ENCODE measurements at places on chromosomes 12 and 14.

- no peak for DNase-seq
Measured at GRCh38 chr14:100711493-100711892, 15.2 kb upstream of the DLK1 start.

DNA sequence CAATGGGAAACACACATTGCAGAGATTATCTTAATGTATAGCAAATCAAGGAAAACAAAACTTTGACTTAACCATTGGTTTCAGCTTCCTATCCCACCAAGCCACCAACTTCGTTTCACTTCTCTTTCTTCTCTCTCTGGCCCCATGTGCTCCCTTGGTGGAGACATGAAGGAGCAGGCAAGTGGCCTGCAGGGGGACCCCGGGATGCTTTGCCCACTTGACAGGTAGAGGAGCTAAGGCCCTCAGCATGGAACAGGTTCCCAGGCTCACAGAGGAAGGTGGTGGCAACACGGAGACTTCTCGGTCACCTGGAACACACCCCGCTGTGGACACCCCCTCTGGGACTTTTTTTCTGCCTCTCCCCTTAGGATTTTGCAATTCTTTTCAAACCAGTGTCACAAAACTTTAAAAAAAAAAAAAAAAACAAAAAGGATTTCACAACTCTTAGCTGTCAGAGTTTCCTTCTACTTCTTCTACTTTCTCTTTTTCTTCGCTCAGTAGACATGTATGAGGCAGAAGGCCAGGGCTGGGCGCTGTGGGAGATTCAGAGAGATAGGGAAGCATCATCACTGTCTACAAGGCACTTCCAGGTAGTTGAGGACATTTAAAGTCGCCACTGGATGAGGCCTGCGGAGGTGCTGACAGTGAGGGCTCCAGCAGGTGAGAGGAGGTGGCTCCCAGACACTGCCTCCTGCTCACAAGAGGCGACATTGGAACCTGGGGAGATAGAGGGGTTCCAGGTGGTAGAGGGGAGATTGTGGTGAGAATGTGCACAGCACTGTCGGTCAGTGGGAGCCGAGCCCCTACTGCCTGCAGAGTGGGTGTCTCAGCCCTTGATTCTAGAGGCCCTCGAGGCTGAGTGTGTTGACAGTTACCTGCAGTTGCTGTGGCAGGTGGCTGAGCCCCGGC lies 119.6 kb downstream of the GCH1 start:
- peak; percentile 35 for DNase-seq

DNA sequence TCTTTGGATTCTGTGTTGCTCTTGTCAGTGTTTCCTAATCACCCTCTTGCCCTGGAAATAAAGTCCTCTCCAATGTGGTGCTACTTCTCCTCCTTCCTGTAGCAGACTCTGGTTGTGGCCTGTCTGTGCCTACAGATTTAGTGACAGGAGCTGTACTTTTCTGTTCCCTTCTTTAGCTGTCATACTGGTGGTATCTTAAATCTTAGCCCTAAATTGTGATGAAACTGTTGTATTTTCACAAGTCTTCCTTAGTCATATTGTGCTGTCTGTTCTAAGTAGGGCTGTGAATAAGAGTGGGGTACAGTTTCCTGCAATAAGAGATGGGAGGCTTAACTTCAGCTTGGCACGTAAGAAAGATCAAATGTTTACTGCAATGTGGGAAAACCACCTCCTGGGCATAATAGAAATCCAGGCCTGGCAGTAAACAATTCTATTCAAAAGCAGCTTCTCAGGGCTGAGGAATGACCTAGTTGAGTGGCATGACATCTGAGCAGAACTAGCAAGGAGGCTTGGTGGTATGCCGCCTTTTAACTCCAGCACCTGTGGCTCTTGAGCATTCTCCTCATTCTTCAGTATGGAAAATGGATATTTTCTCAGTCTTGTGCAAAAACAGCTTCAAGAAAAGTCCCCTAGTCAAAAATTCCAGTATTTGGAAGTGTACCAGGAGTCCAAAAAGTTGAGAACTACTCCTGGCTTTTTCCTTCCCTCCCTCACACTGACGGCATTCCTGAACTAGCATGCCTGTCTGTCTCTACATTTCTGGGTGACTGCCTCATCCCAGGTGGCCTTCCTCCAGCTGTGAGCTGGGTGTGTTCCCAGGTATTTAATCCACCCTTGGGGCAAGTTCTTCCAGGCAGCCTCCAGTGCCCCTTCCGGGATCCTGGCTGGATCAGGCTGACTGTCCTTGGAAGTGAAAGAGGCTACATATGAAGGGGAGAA lies 19.5 kb downstream of the ANO6 start:
- DNase-seq: peak; percentile 53

GRCh38 chr12:66176105-66176900 lies 6.5 kb upstream of the TMBIM4 start:
- no peak for DNase-seq
